ENCODE measurements at places on chromosomes 6 and 20.

DNA sequence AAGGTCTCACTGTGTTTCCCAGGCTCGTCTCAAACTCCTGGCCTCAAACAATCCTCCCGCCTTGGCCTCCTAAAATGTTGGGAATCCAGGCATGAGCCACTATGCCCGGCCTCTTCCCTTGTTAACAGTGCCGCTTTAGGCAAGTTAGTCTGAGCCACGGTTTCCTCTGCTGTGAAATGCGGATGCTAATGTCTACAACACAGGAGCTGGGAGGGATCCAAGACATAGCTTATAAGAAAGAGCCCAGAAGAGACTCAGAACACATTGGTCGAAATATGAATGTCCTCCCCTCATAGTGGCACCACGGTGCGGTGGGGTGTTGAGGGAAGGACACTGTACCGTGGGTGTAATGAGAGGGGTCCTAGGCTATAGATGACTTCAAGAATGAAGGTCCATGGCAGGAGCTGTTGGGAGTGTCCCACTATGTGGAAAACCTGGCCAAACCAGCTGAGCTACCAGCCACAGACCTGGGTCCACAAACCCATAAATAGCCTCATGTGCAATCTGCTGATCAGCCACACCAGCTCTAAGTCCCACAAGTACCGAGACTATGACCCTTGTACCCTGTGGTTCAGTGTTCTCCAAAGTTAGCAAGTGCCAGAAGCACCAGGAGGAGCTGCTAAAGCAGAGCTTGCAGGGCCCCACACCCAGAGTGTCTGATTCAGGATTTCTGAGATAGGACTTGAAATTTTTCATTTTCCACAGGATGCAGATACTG is 57.8 kb upstream of the ZFAND3 start:
- DNase-seq, result no peak

DNA sequence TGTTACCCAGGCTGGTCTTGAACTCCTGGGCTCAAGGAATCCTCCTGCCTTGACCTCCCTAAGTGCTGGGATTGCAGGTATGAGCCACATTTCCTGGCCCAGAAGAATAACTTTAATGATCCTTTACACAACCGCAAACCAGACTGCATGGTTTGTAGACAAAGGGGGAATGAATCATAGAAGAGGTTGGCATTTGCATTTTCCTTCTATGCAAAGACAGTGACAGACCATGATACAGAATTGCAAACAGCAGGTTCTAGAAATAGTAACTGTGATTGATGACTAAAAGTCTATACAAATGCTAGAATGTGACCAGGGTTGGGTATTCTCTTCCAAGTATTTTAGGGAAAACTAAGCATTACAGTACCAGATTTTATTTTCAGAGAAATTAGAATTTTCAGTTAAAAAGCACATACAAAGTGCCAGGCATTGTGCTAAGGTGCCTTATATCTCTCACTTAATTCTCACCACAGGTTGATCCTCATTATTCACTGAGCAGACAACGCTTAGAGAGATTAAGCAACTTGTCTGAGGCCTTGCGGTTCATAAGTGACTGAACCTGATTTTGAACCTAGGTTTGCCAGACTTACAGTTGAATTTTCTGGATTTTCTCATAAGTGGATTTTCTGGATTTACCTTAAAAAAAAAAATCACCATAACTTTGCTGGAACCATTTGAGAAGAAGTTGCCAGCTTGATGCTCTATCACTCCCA is 146.6 kb downstream of the ZFAND3 start:
- no peak for DNase-seq

DNA sequence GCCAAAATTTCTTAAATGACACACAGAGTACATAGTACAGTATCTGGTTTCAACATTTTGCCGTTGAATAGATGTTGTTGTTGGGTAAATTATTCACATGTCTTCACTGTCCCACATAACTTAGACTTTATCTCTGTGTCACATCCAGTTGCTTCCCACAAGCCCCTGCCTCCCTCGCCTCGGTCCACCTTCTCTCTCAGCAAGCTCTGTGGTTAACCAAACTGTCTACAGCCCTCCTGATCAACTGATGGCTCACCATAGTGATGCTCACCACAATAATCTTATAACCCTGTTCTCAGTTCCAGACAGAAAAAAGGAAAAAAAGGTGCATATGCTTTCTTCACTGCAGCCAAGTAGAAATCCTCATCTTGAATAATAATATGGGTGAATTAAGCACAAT is 23.0 kb downstream of the IL17F start:
- DNase-seq, result peak; percentile 54

- DNase-seq, result no peak
Measured at GRCh38 chr20:1341561-1342265, 12.8 kb upstream of the SDCBP2 start.

DNA sequence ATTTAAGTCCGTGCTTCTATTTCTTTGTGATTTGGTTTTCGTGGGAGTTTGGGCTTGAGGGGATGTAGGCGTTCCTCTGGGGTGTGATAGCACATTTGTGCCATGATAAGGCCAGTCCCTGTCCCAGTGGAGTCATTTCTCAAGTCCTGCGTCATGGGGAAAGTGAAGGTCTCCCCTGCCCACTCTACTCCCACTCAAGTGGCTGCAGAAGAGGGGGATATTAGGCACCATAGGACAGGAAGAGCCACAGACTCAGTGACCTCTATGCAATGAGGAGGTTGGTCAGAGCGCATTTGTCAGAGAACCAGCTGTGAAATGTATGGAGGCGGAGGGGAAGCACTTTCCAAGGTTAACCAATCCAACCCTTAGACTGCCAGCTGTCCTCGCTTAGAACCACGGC is 51.9 kb upstream of the EDN1 start:
- DNase-seq, result no peak
